ENCODE measurements at places on chromosomes 12 and 14. TPM values are rescaled to one million over a fixed set of nuclear protein-coding genes. Genes with fewer than 3 reads are reported as not detected.

DNA sequence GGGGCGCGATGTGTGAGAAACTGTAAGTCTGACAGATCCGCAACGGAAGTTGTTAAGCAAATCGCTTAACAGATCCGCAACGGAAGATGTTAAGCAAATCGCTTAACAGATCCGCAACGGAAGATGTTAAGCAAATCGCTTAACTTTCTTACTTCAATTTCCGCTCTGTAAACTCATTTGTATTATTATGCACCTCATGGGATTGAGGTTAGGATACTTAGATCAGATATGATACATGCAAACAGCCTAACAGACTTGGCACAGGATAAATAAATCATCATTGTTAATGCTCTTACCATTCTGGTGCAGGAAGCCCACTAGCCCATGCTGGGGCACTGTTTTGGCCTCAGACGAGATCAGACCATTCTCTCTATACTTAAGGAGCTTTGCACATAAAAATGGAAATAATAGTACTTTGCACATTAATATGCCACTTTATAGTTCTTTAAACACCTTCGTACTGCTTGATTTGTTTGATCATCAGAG is 399 bp downstream of the NCAPD2 start:
- DNase-seq = peak; percentile 95

DNA sequence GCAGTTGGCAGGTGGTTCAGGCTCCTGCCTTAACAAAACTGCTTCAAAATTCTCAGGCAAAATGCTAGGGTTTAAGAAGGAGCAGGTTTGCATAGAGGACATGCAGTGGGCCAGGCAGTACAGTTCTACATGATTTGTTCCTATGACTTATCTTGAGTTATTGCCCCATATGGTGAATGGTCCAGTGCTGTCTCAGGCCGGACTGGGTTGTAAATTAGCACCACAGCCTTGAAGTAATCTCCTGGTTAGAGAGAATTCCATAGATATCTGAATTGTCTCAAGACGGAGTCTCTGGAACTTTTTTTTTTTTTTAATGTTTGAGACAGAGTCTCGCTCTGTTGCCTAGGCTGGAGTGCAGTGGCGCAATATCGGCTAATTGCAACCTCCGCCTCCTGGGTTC is 11.8 kb upstream of the PRPF39 start:
- DNase-seq = no peak

- no peak for DNase-seq
Measured at GRCh38 chr14:96139879-96140278, 64.8 kb upstream of the BDKRB2 start.

- peak; percentile 74 for DNase-seq
Measured at GRCh38 chr12:122005252-122005776, 16.4 kb upstream of the BCL7A start.

- no peak for DNase-seq
Measured at GRCh38 chr12:128052331-128052730, 214.6 kb upstream of the TMEM132C start.

- DNase-seq = no peak
Measured at GRCh38 chr12:128794661-128795529, 28.9 kb downstream of the SLC15A4 start.

DNA sequence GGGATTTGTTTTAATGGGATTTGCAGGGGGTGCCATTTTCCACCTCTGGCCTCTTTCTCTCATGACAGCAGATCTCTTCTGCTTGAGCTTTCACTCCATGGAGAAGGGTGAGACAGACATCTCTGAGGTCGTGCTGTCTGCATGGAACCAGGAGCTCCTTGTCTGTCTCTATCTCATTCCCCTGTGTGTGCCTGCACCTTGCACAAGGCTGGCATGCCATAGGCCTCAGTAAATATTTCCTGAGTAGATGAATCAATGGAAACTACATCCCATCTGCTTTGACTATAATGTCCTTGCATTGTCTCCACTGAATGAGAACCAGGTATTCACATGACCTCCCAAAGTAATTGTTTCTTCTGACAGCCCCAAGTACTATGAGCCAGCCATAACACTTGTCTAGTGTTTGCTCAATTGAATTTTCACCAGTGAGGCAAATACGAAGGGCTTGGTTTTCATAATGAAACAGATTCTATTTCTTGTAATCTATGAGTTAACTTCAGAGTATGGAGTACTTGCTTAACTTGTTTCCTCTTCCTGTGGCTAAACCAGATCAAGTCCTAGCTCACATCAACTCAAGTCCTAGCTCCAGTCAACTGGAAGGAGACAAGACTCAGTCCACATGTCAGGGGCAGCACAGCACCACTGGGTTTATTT is 32.3 kb downstream of the KCNK13 start:
- no peak for DNase-seq

DNA sequence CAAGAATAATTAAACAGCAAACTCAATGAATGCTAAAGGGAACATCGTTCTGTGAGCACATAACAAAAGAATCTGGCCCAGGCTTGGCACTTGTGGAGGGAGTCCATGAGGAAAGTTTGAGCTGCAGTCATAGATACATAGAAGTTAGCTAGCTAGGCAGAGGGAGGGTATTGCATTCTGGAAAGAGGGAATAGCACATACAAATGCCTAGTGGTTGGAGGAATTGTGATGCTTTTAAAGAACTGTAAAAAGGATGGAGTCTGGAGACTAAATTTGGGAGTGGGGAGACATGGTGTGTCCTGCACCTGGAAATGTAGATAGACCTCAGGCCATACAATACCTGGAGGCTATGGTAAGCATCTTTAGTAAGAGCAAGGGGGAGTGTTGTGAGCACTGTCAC is 24.0 kb downstream of the SLC35E3 start:
- DNase-seq = no peak

DNA sequence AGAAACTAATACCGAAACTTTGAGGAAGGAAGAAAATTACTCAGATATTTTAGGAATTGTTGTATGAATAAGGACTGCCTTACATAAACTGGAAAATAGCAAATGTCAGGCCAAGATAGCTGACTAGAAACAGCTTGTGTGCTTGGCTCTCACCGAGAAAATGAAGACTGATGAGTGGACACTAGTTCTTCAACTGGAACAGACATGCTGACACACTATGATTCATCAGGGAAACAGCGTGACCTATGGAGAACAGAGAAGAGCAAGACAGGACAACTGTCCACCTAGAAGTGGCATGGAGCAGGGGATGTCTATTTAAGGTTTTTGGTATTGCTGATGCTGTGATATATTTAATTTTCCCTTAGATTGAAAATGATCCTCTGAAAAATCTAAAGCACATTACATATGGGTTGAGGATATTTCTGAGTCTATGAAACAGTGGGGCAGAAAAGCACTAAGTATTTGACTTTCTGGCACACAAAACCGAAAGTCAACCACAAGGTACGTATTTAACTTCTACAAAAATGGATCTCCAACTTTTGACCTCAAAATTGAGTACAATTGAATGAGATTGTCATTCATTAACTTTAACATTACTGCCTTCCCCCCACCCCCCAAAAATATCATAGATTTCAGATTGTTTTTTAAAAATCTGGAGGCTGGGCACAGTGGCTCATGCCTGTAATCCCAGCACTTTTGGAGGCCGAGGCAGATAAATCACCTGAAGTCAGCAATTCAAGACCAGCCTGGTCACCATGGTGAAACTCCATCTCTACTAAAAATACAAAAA is 863.2 kb downstream of the LRFN5 start:
- DNase-seq = no peak

GRCh38 chr12:92995258-92995903 is 66.3 kb upstream of the EEA1 start:
- DNase-seq = peak; percentile 58

DNA sequence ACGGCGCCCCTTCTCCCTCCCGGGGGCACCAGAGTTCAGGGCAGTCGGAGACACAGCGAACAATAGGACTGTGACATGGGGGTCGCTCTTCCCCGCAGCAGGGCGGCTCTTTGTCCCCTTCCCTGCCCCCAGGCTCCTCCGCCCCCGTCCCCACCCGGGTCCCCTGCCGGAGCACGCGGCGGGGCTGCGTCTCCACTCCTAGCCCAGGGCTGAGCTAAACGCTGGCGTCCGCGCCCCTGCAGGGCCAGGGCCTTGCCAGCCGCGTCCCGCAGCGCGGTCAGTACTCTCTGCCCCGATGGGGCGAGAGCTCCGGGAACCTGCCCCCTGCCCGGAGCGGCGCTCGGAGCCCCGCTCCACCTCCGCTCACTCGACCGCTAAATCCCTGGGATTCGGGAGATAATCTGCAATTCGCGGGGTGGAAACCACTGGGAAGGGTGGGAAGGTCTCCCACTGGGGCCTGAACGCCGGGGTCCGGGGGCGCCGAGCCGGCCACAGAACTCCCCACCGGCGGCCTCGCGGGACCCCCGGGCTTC is 825 bp upstream of the CCDC85C start:
- no peak for DNase-seq

- DNase-seq = peak; percentile 36
Measured at GRCh38 chr12:108886873-108887629, 7.2 kb downstream of the DAO start.

- DNase-seq = no peak
Measured at GRCh38 chr12:63978519-63978918, 134.0 kb downstream of the SRGAP1 start.

GRCh38 chr12:44314007-44314500 is 478.2 kb downstream of the TMEM117 start:
- no peak for DNase-seq

- DNase-seq = peak; percentile 48
Measured at GRCh38 chr14:33568935-33569579, 381.8 kb downstream of the EGLN3 start.

GRCh38 chr14:96056509-96057422 is 17.6 kb downstream of the C14orf132 start:
- peak; percentile 90 for DNase-seq

GRCh38 chr14:102225386-102225785 is 79.6 kb downstream of the MOK start:
- no peak for DNase-seq

DNA sequence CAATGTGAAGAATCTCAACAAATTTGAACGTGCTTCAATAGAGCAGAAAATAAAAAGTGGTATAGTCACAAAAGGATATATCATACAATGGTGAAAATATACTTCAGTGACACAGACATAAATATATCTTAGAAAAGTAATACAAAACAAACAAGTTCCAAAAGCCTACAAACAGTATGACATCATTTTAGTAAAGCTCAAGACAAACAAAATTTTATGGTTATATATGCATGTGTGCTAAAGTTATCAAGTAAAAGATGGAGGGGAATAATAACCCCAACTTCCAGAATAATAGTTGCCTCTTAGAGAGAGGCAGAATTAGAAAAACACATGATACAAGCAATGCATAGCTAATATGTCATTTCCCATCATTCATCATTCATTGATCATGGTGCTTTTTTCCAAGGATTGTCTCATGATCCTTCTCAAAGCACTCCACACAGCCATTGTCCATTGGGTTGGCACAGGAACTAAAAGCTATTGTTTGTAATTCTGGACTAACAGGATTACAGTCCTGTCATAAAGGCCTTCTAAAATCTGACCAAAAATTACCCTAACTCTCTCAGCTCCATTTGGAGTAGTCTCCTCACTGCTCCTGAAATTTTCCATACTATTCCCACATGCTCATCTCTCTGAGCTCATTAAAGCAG is 59.5 kb downstream of the IFNG-AS1 start:
- peak; percentile 9 for DNase-seq

- no peak for DNase-seq
Measured at GRCh38 chr12:124604264-124604680, 36.9 kb upstream of the NCOR2 start.

DNA sequence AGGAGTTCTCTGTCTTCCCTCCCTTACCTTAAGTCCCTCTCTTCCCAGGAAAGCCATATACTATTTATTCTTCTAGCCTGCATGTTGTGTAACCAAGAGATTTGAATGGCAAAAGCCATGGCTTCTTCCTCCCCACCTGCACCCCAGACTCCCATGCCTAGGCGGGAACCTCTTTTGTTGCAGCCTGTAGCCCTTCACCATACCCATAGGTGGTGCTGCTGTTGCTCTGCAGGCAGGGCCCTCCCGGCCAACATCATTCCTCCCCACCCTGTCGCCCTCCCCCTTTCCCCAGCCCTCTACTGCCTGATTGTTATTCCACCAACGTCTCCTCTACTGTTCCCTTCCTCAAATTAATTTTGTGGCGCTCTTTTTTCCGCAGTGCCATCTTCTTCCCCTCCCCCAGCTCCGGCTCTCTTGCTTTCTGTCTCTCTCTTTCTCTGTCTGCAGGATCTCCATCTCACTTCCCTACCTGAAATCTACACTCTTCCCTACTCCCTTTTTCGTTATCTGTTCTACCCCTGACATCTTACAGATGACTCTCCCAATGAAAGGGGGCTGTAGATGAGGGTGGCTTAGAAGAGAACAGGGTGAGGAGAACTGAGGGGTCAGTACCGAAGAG is 13.8 kb downstream of the NGDN start:
- peak; percentile 84 for DNase-seq

DNA sequence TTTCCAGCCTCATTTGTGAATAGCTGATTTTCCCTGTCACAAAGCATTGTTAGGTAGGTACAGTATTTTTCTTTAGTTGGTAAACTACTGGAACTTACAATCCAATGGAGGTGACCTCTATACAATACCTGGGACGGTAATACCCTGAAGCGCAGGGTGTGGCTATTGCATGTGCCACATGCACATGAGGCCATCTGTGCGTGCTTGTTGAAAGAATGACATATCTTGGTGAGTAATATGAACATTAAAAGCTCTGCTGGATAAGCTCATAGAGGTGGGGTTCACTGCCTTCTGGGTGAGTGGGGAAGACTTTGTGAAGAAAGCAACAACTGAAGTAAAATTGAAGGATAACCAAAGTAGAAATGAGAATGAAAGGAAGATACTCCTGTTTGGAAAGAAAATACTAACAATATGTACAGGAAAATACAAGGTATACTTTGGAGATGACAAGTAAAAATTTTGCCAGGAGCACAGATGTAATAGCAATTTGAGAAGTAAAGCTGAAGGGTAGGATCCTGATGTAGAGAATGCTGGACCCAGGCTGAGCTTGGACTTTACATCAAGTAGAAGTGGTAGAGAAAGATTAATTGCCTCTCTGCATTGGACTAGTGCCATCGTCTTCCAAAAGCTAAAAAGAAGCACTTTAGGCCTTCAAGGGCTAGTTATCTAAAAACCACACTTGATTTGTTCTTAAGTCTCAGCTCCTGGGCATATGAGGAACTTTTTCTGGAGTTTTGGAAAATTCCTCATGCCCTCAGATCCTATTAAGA is 97.1 kb downstream of the SLC38A6 start:
- peak; percentile 76 for DNase-seq

DNA sequence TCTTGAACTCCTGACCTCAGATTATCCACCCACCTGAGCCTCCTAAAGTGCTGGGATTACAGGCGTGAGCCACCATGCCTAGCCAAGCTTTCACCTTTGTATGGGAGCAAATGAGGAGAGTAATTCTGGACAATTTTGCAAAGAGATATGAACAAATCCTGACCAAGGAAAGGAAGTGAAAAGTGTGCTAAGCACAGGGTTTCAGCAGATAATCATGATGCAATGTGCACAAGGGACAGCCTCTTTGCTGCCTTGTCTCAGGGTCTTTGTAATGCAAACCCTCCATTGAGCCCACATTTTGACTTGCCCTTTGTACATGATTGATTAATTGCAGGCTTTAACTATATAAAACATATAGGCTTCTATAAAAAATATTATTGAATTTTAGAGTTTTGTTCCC is 9.2 kb upstream of the PYGL start:
- DNase-seq = no peak

SLCO1B1 gene
- not detected for total RNA-seq

SLC25A47 gene
- total RNA-seq = not detected

DACT1 gene
- total RNA-seq = 0.11 TPM

RD3L gene
- total RNA-seq = not detected

ZDHHC22 gene
- total RNA-seq = not detected

SYNE2 gene
- total RNA-seq = 25.9 TPM
